ENCODE measurements at places on chromosomes 2 and 18.
A peak's percentile ranks its signal among the peaks of the same experiment; 100 is the strongest.

DNA sequence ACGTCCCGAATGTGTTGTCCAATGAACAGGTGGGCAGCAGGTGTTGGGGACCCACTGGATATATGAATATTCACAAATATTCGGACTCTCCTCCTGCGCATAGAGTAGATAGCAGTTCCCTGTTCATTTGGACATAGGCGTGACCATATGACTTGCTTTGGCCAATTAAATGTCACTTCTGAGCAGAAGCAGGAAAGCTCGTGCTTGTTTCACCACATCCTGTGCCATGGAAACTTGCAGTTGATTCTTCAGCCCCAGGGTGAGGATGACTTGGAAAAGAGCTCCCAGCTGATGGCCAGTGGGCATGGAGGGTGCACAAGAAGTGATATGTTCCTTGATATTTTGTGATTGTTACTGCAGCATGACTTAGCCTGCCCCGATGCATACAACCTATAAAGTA lies 52.6 kb downstream of the PTPRM start:
- no peak for DNase-seq

DNA sequence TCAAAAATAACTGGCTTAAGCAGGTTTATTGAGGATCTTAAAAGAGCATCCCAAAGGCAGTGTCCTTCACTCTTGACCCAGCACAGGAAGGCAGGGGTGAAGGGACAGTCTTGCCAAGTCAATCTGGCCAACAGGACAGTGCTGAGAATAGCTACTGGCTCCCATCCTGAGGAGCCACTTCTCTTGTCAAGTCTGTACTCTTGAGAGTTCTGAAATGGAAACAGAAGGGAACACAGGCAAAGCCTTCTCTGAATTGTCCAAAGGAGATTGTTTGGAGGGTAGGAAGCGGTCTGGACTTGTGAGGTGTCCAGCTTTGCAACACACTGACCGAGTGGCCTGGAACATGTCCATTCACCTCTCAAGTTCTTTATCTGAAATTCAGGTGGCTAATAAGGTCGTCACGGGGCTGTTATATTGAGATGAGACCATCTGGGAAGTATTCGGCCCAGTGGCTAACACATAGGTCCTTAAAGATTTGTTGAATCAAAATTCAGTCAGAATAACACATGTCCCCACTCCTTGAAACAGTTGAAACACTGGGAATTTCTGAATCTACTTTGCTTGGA lies 99.5 kb upstream of the FHL2 start:
- DNase-seq = no peak

GRCh38 chr18:8247700-8248099 lies 361.5 kb upstream of the RAB12 start:
- no peak for DNase-seq

DNA sequence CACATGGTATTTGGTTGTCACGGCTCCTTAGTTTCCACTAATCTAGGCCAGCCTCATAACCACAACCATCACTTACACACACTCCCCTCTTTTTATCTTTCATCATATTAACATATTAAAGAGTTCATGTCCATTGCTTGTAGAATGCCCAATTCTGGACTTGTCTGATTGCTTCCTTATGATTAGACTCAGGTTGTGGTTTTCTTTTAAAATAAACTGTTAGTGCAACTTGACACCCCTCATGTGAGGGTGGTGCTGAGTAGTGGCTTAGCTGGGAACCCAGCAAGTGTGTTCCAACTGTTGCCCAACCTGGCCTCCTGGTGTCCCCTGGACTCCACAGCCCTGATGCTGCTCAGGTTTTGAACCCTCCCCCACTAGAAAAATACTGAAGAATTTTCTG lies 20.1 kb upstream of the CD207 start:
- no peak for DNase-seq

DNA sequence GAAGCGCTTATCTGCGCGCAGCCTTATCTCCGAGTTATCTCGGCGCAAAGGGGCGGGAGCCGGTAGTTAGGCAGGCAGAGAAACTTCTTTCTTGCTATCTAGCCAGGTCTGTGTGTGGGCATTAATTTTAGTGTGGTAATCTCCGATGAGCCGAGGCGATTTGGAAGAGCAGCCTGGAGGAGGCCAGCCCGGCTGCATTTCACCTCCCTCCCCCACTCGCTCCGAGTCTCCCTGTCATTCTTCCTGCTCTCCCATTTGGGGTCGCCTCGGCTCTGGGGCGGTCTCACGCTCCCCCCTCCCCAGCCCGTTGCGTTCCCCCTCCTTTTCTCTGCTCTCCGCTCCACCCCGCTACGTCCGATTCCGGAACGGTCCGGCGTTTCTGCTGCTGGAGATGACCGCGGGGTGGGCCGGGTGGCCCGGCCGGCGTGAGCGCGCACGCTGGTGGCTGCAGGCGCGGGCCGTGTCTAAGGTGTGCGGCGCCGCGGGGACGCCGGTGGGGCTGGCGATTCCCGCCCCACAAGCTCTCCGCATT lies 566 bp downstream of the GATA6 start:
- no peak for DNase-seq

- DNase-seq = no peak
Observed at GRCh38 chr2:85840091-85840490, 48.7 kb downstream of the ST3GAL5 start.

DNA sequence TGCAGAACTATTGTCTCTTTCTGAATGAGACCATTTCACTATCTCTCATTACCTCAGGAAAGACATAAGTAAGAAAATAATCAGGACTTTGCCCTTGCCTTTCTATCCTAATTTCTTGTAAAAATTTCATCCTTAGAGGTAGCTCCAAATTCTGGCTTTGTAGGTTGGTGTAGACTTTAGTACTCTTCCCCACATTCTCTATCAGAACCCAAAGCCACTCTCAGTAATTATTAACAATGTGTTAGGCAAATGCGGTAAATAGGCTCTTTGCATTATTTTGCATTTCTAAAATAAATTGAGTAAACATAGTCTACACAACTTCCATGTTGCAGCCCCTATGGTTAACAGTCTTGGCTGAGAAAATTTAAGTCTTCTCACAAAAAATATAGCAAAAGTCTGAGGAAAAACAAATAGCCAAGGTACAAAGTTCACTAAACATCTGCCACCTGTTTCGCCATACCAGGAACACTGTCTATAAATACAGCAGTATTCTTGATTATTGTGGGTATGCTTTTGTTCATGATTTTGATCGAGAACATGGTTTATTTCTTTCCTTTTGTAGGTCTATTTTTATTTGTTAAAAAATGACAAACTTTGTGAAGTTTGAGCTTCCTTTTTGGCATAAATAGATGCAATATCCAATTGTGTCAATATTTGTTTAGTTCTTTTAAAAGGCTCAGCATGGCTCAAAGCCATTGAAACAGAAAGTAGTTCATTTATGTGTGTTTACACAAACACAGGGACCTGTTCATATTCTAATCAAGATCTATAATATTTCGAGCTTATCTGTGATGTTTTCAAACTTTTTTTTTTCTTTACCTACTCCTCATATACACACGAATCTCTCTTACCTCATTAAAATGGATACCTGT lies 1061.5 kb downstream of the CNTNAP5 start:
- no peak for DNase-seq

DNA sequence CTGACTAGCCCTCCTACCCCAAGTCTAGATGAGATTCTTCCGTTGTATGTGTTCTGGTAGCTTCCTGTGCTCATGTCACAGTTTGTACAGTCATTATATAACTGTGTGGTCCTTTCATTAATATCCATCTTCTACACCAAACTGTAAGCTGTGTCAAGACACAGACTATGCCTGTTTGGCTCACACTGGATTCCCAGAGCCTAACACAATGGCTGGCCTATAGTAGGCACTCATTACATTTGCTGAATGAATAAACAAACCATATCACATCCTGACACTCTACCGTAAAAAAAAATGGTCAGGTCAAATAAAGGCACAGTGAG lies 72.6 kb downstream of the ANKRD44 start:
- no peak for DNase-seq

GRCh38 chr2:54770211-54770610 lies 46.7 kb downstream of the EML6 start:
- no peak for DNase-seq

DNA sequence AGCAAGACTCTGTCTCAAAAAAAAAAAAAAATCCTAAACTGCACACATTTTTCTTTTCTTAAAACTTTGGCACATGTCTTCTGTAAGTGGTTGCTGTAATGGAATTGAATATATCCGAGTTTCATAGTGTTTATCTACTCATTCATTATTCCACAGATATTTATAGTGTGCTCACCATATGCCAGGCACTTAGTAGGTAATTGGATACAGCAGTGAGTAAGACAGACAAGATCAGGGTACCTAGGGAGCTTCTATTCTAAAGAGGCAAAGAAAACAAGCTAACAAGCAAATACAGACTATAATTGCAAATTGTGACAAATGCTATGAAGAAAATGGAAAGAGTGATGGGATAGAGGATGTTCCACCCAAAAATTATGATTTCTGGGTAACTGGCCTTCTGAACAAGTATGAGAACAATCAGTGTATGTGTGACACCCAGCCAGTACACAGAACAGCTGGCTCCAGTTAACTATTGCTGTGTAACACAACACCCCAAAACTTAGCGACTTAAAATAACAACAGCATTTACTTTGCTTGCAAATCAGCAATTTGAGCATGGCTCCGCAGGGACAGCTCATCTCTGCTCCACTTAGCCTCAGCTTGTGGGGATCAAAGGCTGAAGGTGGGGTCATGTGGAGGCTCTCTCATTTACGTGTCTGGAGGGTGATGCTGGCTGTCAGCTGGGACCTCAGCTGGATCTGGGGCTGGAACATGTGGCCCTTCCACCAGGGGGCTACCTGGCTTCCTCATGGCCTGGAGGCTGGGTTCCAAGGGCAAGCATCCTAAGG lies 224.9 kb downstream of the INSIG2 start:
- DNase-seq = no peak

- DNase-seq = no peak
Observed at GRCh38 chr18:73482901-73483300, 615.1 kb upstream of the NETO1 start.

- DNase-seq = no peak
Observed at GRCh38 chr2:165938237-165938636, 15.3 kb downstream of the TTC21B start.

GRCh38 chr2:233423552-233423860 lies 69.2 kb downstream of the DGKD start:
- DNase-seq = no peak

DNA sequence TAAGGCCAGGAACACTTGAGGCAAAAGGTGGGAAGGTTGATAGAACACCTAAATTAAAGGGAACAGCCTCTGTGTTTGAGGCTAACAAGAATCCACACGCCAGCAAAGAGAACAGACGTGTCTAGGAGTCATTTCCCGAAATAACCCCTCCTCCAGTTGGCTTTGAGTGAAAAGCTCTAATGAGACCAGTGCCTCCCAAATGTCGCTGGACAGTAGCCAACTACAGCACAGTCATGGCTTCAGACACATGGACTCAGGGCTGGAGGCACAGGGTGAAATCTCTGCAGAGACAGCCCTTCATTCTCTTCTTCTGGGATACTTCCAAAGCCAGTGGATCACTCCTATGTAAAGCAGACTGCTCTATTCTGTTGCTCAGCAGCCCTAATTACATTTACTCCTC lies 49.6 kb downstream of the SOWAHC start:
- no peak for DNase-seq

DNA sequence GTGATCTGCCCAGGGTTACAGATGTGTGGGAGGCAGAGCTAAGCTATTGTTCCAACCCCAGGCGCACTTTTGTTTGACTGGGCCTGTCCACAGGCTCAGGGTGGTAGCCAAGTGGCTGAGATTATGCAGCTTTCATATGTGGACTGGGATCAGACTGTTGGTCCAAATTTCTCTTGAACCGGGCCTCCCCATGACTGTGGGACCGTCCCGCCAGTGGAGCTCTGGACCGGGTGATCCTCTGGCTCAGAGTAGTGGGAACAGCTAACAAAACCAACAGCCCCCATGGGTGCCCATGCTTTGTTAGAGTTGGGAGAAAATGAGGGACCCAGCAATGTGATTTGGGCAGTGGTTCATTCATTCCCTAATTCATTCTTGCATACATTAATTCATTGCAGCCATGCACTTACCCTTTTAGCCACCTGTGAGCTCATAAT lies 86.8 kb upstream of the HS6ST1 start:
- DNase-seq = no peak

DNA sequence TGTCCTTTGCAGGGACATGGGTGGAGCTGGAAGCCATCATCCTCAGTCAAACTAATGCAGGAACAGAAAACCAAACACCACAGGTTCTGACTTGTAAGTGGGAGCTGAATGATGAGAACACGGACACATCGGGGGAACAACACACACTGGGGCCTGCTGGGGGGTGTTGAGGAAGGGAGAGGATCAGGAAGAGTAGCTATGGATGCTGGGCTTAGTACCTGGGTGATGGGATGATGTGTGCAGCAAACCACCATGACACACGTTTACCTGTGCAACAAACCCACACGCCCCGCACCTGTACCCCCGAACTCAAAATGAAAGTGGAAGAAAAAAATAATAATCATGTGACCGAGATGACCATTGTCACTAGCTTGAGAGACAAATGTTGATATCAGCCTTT lies 114.7 kb downstream of the NDUFA10 start:
- no peak for DNase-seq

- DNase-seq = peak; percentile 92
Observed at GRCh38 chr2:239121600-239122012, 273.7 kb downstream of the TWIST2 start.

- DNase-seq = no peak
Observed at GRCh38 chr18:11392292-11392691, 217.1 kb upstream of the SLC35G4 start.

- DNase-seq = no peak
Observed at GRCh38 chr2:158497486-158497885, 40.7 kb downstream of the PKP4 start.

GRCh38 chr2:236715077-236715476 lies 145.5 kb downstream of the ACKR3 start:
- no peak for DNase-seq

GRCh38 chr2:197311421-197312033 lies 947 bp upstream of the ANKRD44 start:
- DNase-seq = no peak

- DNase-seq = no peak
Observed at GRCh38 chr18:5884375-5884774, 10.9 kb downstream of the TMEM200C start.

- DNase-seq = no peak
Observed at GRCh38 chr2:152493945-152494528, 159.1 kb downstream of the FMNL2 start.

DNA sequence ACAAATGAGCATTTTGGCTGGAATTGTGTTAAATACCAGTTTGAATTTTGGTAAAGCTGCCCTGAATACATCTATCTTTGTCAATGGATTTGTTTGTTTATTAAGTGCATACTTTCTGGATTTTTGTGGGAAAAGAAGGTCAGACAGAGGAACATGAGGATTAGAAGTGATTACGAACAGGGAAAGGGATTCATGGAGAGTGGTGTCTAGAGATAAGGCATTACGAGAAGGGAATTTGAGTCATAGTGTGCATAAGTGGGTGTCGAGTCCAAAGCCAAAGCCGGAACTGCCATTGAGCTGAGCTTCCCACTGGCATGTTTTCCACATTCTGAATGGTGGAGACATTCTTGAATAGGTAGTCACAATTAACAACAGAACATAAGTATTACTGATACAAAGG lies 68.9 kb upstream of the EFEMP1 start:
- no peak for DNase-seq

All from caudate nucleus (tissue), 63 donors.